ENCODE measurements at places on chromosomes 2 and 18.

DNA sequence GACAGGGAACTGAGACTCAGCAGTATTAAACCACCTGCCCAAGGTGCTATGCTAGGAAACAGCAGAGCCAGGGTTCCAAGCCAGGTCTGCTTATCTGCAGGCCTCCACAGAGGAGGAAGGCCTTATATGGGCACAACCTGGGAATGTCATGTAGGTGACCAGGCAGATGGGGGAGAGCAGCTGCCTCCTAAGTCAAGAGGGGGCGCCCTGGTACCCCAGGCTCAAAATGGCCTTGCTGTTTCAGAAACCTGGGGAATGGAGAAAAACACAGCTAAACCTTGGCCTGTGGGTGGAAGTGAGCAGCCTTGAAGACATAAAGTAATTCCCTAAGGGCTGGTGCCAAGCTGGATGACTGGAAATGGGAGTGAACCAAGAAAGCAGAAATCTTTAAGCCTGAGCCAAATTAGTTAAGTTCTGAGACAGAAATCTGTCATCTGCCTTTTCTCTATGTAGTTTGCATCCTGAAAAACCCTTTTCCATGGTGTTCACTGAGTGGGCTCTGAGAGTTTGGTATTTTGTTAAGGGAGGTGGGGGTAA is 79.1 kb downstream of the MAPK4 start:
- no peak for DNase-seq

- DNase-seq, result no peak
These were observed 106.1 kb upstream of the ALKAL2 start for GRCh38 chr2:393711-394696.

GRCh38 chr2:75569546-75569945 is 8.8 kb upstream of the EVA1A start:
- no peak for DNase-seq

DNA sequence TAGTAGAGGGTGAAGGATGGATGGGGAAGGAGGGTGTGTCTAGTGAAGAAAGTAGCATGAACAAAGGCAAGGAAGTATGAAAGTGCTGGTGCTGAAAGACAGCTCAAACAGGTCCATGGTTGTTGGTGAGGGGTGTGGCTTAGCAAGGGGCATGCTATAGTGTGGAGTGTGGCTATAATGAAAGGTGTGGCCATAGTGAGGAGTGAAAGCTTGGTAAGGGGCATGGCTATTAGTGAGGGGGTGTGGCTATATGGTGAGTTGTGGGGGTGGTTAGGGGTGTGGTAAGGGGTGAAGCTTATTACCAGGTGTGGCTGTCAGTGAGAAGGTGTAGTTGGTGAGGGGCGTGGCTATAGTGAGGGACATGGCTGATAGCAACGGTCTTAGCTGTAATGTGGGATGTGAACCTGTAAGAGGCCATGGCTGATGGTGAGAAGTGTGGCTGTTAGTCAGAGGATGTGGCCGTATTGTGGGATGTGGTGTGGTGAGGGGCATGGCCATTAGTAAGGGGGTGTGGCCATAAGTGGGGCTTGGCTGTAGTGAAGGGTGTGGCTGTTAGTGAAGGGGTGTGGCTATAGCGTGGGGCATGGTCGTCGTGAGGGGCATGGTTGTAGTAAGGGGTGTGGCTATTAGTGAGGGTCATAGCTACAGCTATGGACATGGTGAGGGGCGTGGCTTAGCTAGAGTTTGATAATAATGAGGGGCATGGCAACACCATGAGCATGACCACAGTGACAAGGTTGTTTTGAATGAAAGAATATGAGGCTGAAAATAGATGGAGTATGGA is 549.6 kb downstream of the FBXO15 start:
- no peak for DNase-seq

- DNase-seq, result no peak
These were observed 197.1 kb downstream of the NEDD4L start for GRCh38 chr18:58241026-58241679.
